ENCODE measurements at places on chromosomes 3 and 15. TPM values are rescaled to one million over a fixed set of nuclear protein-coding genes. Genes with fewer than 3 reads are reported as not detected.

The CSPG4 gene
- 1.2 TPM for total RNA-seq

The NTRK3 gene
- 2.9 TPM for total RNA-seq

The TYRO3 gene
- 2.2 TPM for total RNA-seq

The SCAMP5 gene
- 0.50 TPM for total RNA-seq

The ACTC1 gene
- not detected for total RNA-seq

The CLDN18 gene
- total RNA-seq = not detected

The LRRC31 gene
- 5.3 TPM for total RNA-seq

The IREB2 gene
- total RNA-seq = 25.2 TPM

The LOXL1 gene
- 2.0 TPM for total RNA-seq

The PLA2G4E gene
- not detected for total RNA-seq

The PPARG gene
- 15.7 TPM for total RNA-seq

The ZBED2 gene
- total RNA-seq = not detected

The LEKR1 gene
- total RNA-seq = 0.19 TPM

The LCTL gene
- total RNA-seq = not detected

The ECE2 gene
- total RNA-seq = not detected

DNA sequence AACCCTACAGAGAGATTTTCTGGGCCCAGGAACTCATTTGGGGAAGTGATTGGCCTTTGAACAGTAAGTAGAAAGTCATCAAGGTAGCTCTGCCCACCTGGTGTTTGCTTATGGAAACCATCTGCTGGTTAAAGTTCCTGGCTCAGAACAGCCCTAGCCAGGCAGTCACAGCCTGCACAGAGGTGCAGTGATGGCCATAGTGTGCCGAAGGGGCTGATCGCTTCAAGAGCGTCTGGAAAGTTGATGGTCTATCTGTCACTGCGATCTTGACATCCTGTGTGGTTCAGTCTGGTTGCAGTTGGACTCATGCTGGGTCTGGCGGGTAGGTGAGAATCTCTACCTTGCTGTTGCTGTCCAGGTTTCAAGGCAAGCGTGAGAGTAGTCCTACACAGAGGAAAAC is 151.6 kb downstream of the SLCO3A1 start:
- no peaks in the 10 kb centered on the region for H3K36me3 ChIP-seq
- no peaks in the 10 kb centered on the region for H3K4me1 ChIP-seq
- H3K27me3 ChIP-seq = no peaks in the 10 kb centered on the region
- no peak for DNase-seq

DNA sequence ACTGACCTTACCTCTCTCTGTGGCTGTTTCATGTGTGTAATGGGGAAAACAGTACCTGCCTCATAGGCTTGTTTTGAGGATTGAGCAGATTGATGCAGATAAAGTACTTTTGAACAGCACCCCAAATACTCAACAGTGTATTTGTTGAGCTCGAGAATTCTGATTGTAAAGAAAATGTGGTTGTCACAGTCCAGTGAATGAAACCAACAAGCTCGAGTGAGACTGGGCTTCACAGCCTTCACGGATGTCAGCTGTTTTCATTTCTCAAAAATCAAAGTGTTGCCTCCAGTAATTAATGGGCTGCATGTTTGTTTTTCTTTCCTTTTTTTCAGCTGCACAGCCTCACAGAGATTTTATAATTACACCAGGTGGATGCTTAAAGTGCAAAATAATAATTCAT is 43.7 kb downstream of the PARP15 start:
- H3K27ac ChIP-seq = no peak overlapping the region
- no peaks in the 10 kb centered on the region for H3K4me1 ChIP-seq
- H3K27me3 ChIP-seq = no peaks in the 10 kb centered on the region
- H3K4me3 ChIP-seq = no peak overlapping the region
- no peak for DNase-seq
- H3K36me3 ChIP-seq = no peaks in the 10 kb centered on the region

- no peaks in the 10 kb centered on the region for H3K27me3 ChIP-seq
- H3K27ac ChIP-seq = no peak overlapping the region
- no peak for DNase-seq
- no peaks in the 10 kb centered on the region for H3K4me1 ChIP-seq
These were observed 203.1 kb downstream of the KCNAB1 start for GRCh38 chr3:156323466-156323865.

- no peak for DNase-seq
- H3K36me3 ChIP-seq = no peaks in the 10 kb centered on the region
- peaks cover 33% of the 10 kb centered on the region for H3K4me1 ChIP-seq
- no peak overlapping the region for H3K27ac ChIP-seq
- no peak overlapping the region for H3K4me3 ChIP-seq
These were observed 114.9 kb upstream of the RPL32 start for GRCh38 chr3:12956316-12956660.

DNA sequence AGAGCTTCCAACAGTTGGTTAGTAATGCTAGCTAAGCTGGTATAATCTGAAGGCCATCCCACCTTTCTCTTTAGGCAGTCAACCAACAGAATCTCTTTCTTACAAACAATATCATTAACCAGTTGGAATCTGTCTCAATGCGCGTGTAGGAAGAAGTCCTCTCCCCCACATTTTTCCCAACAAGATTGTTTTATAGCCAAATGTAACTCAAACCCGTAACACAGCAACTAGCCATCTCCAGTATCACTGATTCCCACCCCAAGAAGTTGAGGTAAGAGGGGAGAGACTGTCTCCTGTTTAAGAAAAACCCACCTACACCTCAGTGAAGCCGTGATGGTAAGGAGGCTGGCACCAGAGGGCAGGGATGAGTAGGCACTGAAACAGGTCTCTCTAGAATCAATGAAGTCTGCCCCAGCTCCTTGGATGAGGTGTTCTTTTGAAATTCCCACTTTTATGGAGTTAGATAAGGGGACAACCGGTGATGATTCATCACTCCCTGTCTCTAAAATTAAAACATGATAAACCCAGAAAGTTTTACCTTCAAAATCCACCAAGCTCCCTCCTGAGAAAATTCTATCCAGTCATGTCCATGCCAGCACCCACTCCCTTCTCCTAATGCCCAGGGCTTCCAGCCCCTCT is 30.9 kb downstream of the CDC25A start:
- peaks cover under 1% of the 10 kb centered on the region for H3K36me3 ChIP-seq
- H3K27ac ChIP-seq = no peak overlapping the region
- H3K4me3 ChIP-seq = no peak overlapping the region
- DNase-seq = no peak
- no peaks in the 10 kb centered on the region for H3K4me1 ChIP-seq

- no peaks in the 10 kb centered on the region for H3K4me1 ChIP-seq
- no peak overlapping the region for H3K4me3 ChIP-seq
- no peaks in the 10 kb centered on the region for H3K27me3 ChIP-seq
- no peak for DNase-seq
These were observed 527.9 kb upstream of the TBL1XR1 start for GRCh38 chr3:177725165-177725564.

GRCh38 chr3:156693166-156693565 is 18.8 kb downstream of the TIPARP start:
- DNase-seq = no peak
- H3K36me3 ChIP-seq = peaks cover 6% of the 10 kb centered on the region
- H3K27me3 ChIP-seq = no peaks in the 10 kb centered on the region
- no peak overlapping the region for H3K4me3 ChIP-seq

DNA sequence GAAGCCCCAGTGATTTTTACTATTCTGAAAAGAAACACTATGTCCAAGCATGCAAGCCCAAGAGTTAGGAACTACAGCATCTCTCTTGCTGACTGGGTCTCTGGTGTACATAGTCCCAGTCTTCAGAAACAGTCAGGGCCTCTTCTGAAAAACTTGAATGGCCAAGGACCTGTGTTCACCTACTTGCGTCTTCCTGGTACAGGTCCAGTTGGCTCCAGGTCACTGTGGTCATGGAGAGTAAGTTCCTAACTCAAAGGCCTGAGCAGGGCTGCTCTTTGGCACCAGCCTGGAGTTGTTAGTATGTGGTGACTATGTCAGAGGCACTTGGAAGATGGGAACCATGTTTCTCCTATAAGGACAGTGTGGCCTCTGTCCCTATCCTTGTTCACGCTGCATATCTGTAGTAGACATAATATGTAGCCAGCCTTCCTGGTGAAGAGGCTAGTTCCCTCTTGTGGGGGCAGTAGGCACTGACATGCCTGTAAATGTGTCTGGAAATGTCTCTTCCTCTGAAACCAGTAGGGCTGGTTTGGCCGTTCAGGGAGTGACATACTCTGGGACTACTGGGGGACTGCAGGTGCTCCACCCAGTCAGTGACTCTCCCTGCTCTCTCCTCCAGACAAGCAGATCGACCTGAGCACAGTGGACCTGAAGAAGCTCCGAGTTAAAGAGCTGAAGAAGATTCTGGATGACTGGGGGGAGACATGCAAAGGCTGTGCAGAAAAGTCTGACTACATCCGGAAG is 2.6 kb upstream of the RBM15B start:
- H3K36me3 ChIP-seq = peaks cover 9% of the 10 kb centered on the region
- H3K4me3 ChIP-seq = no peak overlapping the region
- peaks cover 67% of the 10 kb centered on the region for H3K4me1 ChIP-seq
- DNase-seq = no peak
- H3K27me3 ChIP-seq = no peaks in the 10 kb centered on the region

GRCh38 chr3:132090921-132091320 is 56.1 kb upstream of the CPNE4 start:
- H3K4me3 ChIP-seq = no peak overlapping the region
- H3K27ac ChIP-seq = no peak overlapping the region
- no peak for DNase-seq
- H3K27me3 ChIP-seq = no peaks in the 10 kb centered on the region

GRCh38 chr3:141083226-141083625 is 32.1 kb downstream of the SPSB4 start:
- no peaks in the 10 kb centered on the region for H3K36me3 ChIP-seq
- DNase-seq = no peak
- H3K4me1 ChIP-seq = no peaks in the 10 kb centered on the region
- no peaks in the 10 kb centered on the region for H3K27me3 ChIP-seq
- H3K27ac ChIP-seq = no peak overlapping the region

DNA sequence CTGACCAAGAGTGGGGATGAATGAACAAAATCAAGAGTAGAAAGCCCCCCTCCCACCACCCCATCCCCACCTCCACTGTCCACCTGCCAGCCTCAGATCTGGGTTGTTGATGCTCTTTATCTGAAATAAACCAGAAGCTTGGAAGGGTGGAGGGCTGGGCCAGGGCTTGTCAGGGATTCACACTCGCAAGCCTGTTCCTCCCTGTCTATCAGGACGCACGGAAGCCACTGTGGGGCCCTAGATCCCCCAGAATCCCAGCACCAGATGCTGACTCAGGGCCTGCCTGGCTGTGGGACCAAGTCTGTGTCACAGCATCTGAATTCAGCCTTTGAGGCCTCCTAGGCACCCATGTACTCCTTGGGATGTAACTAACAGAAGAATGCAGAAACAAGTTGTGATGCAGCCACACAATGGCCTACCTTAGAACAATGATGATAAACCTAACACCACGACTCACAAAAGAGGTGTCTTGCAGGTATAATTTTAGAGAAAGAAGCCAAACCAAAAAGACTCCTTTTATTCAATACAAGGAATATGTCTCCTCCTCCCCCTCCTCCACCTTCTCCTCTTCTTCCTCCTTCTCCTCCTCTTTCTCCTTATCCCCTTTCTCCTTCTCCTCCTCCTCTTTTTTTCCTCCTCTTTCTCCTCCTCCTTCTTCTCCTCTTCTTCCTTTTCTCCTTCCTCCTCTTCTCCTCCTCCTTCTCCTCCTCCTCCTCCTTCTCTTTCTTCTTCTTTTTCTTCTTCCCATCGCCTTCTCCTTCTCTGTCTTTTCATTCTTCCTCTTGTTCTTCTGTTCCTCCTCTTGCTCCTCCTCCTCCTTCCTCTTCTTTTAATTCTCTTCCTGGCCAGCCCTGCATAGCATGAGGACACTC is 234.7 kb downstream of the PLCL2 start:
- no peaks in the 10 kb centered on the region for H3K27me3 ChIP-seq
- no peak overlapping the region for H3K4me3 ChIP-seq
- no peaks in the 10 kb centered on the region for H3K36me3 ChIP-seq
- no peak overlapping the region for H3K27ac ChIP-seq
- no peaks in the 10 kb centered on the region for H3K4me1 ChIP-seq

GRCh38 chr3:87196879-87197278 is 30.2 kb upstream of the CHMP2B start:
- H3K27ac ChIP-seq = no peak overlapping the region
- H3K4me1 ChIP-seq = no peaks in the 10 kb centered on the region
- DNase-seq = no peak
- H3K36me3 ChIP-seq = no peaks in the 10 kb centered on the region

GRCh38 chr15:95940431-95940985 is 390.0 kb upstream of the NR2F2 start:
- no peaks in the 10 kb centered on the region for H3K36me3 ChIP-seq
- no peaks in the 10 kb centered on the region for H3K27me3 ChIP-seq
- no peak overlapping the region for H3K27ac ChIP-seq
- H3K4me3 ChIP-seq = no peak overlapping the region
- DNase-seq = no peak
- H3K4me1 ChIP-seq = no peaks in the 10 kb centered on the region

GRCh38 chr3:192129586-192129985 is 597.8 kb downstream of the FGF12 start:
- H3K4me1 ChIP-seq = no peaks in the 10 kb centered on the region
- DNase-seq = no peak
- no peaks in the 10 kb centered on the region for H3K36me3 ChIP-seq
- H3K27ac ChIP-seq = no peak overlapping the region
- H3K4me3 ChIP-seq = no peak overlapping the region

GRCh38 chr3:65531499-65531898 is 507.2 kb downstream of the MAGI1 start:
- no peak for DNase-seq
- H3K4me1 ChIP-seq = no peaks in the 10 kb centered on the region
- no peaks in the 10 kb centered on the region for H3K27me3 ChIP-seq
- H3K4me3 ChIP-seq = no peak overlapping the region
- H3K27ac ChIP-seq = no peak overlapping the region

GRCh38 chr15:62391641-62392262 is 226.7 kb upstream of the C2CD4B start:
- peak overlapping the region; percentile 26 for H3K27ac ChIP-seq
- peaks cover 24% of the 10 kb centered on the region for H3K4me1 ChIP-seq
- no peaks in the 10 kb centered on the region for H3K36me3 ChIP-seq
